Activated CD8-positive, alpha-beta memory T cell treated with anti-CD3 and anti-CD28 coated beads, Interleukin-2, amount 10 ng/mL, durations not matched to agents 7 days and 5 days (primary cell): ENCODE measurements at places on chromosomes 6 and 20. TPM values are rescaled to one million over a fixed set of nuclear protein-coding genes. Genes with fewer than 3 reads are reported as not detected.

- peaks cover 36% of the 10 kb centered on the region for H3K4me1 ChIP-seq
- no peaks in the 10 kb centered on the region for H3K27me3 ChIP-seq
- peak overlapping the region; percentile 94 for H3K27ac ChIP-seq
- peak overlapping the region; percentile 89 for H3K4me3 ChIP-seq
Measured at GRCh38 chr6:69796073-69796641, 653 bp downstream of the LMBRD1 start.

Gene HLA-DQA2
- 4.9 TPM for total RNA-seq

DNA sequence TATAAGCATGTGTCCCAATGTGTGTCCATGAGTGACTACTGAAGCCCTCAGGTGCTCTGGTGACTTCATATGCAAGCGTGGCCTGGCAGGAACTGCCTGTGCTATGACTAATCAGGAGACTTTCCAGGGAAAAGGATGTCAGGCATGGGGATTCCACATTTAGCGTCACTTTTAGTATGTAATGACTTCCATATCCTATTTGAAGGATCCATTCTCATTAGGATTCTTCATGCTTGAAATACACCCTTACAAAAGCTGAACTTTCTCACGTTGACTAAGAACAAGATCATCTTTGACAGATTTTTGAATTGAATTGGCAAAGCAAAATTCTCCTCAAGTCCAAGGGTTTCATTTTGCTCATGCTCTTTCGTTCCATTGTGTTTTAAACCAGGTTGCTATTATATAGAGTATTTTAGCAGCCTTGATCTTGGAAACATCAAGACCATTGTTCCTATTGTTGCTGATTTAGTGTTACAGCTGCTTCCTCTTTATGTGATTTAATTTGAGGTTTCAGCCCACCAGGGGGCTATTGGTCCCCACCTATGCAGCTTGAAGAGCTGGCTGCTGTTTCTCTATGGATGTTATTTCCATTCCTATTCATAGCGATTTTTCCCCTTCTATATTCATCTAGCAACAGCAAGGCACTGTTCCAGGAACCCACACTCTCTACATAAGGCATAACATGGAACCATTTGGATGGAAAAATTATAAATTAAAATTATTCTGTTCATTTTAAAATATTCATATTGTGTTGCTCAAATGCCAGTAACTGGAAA, 418.6 kb downstream of the CDKAL1 start:
- H3K36me3 ChIP-seq: peaks cover 18% of the 10 kb centered on the region
- H3K27ac ChIP-seq: no peak overlapping the region
- H3K4me1 ChIP-seq: no peaks in the 10 kb centered on the region
- H3K4me3 ChIP-seq: no peak overlapping the region

GRCh38 chr6:39362487-39362865, 40.0 kb upstream of the KCNK16 start:
- no peak for DNase-seq
- H3K4me3 ChIP-seq: no peak overlapping the region
- H3K27me3 ChIP-seq: no peaks in the 10 kb centered on the region
- H3K4me1 ChIP-seq: no peaks in the 10 kb centered on the region

DNA sequence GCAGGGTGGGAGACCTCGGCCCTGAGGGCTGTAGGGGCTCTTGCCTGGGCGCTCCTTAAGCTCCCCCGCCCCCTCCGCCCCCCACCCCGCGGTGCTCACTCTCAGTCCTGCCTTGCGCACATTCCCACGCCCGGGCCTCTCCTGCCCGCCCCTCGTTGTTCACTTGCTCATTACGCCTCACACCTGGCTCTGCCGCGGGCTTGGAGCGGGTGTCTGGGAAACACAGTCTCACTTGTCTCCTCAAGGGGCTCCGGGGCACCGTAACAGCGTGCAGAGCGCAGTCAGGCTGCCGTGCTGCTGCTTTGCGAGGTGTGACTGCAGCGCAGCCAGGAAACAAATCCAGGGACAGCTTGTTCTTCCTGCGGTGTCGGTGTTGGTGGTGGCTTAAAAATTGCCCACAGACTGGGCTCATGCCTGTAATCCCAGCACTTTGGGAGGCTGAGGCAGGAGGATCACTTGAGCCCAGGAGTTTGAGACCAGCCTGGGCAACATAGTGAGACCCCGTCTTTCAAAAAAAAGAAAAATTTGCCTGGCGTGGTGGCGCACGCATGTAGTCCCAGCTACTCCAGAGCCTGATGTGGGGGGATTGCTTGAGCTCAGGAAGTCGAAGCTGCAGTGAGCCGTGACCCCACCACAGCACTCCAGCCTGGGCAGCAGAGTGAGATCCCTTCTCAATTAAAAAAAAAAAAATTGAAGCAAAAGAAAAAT, 4.6 kb downstream of the NPBWR2 start:
- peaks cover 11% of the 10 kb centered on the region for H3K4me1 ChIP-seq
- DNase-seq: no peak
- peaks cover 23% of the 10 kb centered on the region for H3K27me3 ChIP-seq
- H3K4me3 ChIP-seq: no peak overlapping the region
- H3K36me3 ChIP-seq: no peaks in the 10 kb centered on the region

- no peaks in the 10 kb centered on the region for H3K4me1 ChIP-seq
- H3K27ac ChIP-seq: no peak overlapping the region
- H3K4me3 ChIP-seq: no peak overlapping the region
- no peak for DNase-seq
Measured at GRCh38 chr6:17972978-17973622, 14.3 kb downstream of the KIF13A start.

DNA sequence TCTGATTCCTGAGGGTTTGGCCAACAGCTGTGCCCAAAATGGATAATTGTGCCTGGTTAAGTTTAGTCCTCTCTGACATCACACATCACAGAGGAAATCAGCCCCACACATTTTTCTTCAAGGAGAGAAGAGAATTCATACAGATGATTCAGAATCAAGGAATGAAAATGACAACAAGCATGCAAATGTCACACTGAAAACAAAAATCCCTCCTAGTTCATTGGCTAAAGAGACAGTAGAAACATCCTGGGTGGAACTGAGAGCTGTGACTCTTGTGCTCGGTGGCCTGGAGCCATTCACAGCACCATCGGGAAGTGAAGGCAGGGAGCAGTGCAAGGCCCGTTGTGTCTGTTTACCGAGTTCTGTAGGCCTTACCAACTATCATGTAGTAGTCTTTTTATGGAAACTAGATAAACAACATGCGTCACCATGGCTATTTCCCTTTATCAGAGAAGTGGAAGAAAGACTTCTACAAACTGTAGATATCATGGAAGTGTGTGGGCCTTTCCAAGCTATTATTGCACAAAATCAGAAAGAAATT, 81.7 kb upstream of the TENT5A start:
- no peak for DNase-seq
- no peak overlapping the region for H3K4me3 ChIP-seq
- H3K27ac ChIP-seq: no peak overlapping the region

DNA sequence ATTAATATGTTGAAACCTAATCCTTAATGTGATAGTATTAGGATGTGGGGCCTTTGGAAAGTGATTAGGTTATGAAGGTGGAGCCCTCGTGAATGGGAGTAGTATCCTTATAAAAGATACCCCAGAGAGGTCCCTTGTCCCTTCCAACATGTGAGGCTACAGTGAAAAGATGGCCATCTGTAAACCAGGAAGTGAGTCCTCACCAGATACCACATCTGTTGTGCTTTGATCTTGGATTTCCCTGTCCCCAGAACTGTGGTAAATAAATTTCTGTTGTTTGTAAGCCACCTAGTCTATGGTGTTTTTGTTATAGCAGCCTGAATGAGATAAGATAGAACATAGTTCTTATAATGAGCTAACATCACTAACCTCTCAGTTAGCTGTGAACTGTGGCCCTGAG, 16.6 kb upstream of the CALHM6 start:
- H3K27ac ChIP-seq: no peak overlapping the region
- no peak for DNase-seq
- H3K4me1 ChIP-seq: peaks cover 27% of the 10 kb centered on the region
- H3K36me3 ChIP-seq: no peaks in the 10 kb centered on the region

Gene NSFL1C
- 65.0 TPM for total RNA-seq

Gene FAM217B
- 21.9 TPM for total RNA-seq

- H3K4me1 ChIP-seq: no peaks in the 10 kb centered on the region
- DNase-seq: no peak
- H3K4me3 ChIP-seq: no peak overlapping the region
- H3K36me3 ChIP-seq: peaks cover 26% of the 10 kb centered on the region
- H3K27me3 ChIP-seq: no peaks in the 10 kb centered on the region
Measured at GRCh38 chr6:88614316-88614877, 349.0 kb downstream of the RNGTT start.

GRCh38 chr20:52500157-52500556, 308.6 kb upstream of the ZFP64 start:
- no peak for DNase-seq
- H3K27ac ChIP-seq: no peak overlapping the region
- H3K36me3 ChIP-seq: no peaks in the 10 kb centered on the region
- H3K27me3 ChIP-seq: no peaks in the 10 kb centered on the region
- H3K4me1 ChIP-seq: no peaks in the 10 kb centered on the region

DNA sequence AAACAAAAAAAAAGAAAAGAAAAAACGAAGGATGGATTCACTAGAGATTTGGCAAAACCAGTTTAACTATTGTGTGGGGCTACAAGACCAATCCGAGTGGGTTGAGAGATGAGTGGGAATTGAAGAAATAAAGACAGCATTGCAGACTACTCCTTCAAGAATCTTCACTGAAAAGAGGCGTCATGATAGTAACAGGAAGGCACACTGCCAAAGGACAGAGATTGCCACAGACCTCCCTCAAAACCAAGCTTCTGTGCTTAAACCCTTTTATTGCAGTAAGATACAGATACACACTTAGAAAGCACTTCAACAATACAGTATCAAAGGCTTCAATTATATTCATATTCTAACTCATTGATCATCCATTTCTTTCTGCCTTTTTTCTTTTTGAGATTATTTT, 103.9 kb downstream of the IPCEF1 start:
- DNase-seq: no peak
- H3K4me1 ChIP-seq: peaks cover 51% of the 10 kb centered on the region
- H3K27ac ChIP-seq: no peak overlapping the region
- H3K4me3 ChIP-seq: no peak overlapping the region
- H3K36me3 ChIP-seq: peaks cover 36% of the 10 kb centered on the region

Gene SEC23B
- 63.0 TPM for total RNA-seq

DNA sequence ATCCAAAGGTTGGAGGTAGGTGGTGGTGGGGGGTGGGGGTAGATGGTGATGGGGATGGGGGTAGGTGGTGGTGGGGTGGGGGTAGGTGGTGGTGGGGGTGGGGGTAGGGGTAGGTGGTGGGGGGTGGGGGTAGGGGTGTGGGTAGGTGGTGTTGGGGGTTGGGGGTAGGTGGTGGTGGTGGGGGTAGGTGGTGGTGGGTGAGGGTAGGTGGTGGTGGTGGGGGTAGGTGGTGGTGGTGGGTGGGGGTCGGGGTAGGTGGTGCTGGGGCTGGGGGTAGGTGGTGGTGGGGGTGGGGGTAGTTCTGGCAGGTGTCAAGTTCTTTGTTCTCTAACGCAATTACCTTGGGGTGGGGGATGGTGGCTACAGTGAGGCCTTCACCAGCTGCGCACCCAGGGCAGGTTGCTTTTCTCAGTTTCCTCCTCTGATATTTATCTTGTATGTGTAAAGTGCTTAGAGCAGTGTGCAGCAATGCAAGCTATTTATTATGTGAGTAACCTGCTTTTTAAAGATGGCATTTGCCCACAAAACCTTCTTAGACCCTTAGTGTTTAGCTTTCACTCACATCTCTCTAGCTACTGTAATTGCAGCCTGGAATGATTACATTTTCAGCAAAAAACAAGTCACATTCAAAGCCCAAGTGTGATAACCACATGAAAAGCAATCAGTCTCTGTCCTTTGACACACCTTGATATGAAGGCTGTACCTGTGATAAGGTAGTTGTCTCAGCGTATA, 8.2 kb upstream of the CCDC167 start:
- no peak overlapping the region for H3K4me3 ChIP-seq
- no peak for DNase-seq
- peaks cover 24% of the 10 kb centered on the region for H3K4me1 ChIP-seq
- H3K27me3 ChIP-seq: no peaks in the 10 kb centered on the region
- peak overlapping the region; percentile 30 for H3K27ac ChIP-seq
